ENCODE measurements at places on chromosomes 1 and 21.

- DNase-seq = no peak
These were observed at the start of gene MAB21L3 for GRCh38 chr1:116110567-116111523. MAB21L3 (plus strand) TSS chr1:116111399; CDS start chr1:116112616, 1,217 bp downstream.

DNA sequence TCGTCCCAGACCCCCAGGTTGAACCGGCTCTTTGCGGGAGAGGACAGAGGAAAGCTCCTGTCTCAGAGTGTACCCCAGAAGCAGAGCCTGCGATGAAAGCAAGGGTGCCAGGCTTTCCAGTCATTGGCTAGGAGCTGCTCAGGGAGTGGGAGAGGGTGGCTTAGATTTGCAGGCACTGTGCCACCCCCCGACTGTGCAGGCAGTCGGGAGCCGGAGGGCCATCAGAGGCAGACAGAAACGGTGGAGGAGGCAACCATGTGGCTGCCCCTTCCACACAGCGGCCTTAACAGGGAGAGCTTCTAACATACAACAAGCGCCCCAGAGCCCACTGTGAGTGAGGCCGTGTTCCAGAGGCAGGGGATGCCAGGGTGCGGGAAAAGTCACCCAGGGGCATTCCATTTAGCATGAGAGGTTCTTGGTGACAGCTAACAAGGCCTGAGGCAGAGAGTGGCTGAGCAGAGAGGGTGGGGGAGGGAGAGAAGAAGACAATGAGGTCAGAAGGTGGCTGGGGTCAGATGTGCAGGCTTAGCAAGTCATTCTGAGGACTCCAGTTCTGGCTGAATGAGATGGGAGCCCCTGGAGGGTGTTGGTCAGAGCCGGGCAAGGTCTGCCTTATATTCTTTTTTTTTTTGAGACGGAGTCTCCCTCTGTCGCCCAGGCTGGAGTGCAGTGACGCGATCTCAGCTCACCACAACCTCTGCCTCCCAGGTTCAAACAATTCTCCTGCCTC lies 9.5 kb upstream of the C1orf167 start:
- no peak for DNase-seq

DNA sequence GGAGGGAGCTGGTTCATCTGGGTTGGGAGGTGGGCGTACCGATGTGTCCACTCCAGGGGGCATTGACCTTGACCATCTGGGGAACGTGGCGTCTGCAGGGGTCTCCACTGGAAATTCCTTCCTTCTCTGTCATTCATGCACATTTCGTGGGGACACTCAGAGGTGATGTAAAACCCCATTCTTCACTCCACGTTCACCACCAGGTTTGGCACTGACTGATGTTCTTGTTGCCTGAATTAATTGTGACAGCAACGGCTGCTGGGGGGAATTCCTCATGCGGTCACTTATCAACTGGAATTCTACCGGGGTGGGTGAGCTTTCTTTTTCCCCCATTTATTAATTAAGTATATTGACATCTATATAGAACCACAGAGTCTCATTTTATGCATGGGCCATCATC lies 18.1 kb upstream of the POFUT2 start:
- no peak for DNase-seq

- DNase-seq = no peak
These were observed 16.6 kb upstream of the RNF223 start for GRCh38 chr1:1090424-1091343.

DNA sequence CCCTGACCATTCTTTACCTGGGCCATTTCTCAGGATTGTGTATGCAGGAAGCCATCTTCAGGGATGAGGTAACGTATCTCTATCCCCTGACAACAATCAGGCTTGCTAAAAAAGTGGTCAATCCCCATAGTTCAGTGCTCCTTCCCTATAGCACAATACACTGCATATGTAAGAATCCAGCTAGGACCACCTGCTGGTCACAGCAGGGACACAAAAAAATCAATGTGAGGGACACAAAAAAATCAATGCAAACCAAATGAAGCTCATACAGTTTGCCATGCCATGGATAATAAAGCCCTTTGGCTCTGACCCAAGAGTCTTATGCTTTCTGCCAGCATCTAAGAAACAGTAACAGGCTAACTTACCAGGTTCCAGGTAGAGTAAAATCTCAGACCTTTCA lies 16.3 kb downstream of the ACBD6 start:
- no peak for DNase-seq

DNA sequence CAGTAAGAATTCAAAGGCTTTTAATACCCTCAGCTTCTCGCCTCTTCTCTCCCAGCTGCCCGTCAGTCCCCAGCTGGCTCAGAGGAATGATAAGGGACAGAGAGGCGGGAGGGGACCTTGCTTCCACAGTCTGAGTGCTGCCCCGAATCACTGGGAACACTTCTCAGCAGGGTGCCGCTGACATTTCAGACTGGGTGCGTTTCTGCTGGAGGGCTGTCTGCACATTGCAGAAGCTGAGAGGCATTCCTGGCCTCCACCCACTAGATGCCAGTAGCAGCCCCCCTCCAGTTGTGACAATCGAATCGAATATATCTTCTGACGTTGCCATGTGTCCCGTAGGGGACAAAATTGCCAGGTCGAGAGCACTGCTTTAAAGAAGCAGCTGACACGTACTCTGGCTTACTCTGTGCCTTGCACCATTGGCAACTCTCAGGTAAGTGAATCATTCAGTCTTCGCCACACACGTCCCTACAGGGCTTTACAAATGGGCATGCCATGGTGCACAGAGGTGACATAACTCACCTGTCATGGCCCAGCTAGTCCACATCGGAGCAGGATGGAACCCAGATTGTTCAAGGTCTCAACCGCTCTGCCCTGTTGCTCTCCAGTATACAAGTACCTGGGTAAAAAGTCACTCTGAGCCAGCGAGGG lies 23.9 kb downstream of the CTNNBIP1 start:
- DNase-seq = no peak

GRCh38 chr1:239155466-239156091 lies 230.8 kb upstream of the CHRM3 start:
- no peak for DNase-seq

GRCh38 chr1:58469016-58469415 lies 77.5 kb downstream of the OMA1 start:
- DNase-seq = no peak

DNA sequence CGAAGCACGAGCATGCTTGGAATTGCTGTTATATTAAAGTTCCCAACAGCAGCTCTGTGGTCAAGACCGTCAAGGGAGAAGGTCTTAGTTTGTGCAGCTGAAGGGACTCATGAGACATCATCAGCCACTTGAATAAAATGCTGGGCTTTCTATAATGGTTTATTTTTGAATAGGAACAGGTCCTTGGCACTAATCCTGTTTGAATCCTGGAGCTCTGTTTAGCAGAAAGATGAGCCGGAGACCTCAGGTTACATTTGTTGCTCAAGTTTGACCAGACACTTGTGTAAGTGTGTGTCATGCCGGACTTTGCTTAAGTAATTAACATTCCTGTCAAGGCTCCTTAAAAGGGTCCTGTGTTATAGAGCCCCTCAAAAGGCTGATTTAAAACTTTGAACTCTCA lies 186.5 kb downstream of the ROR1 start:
- DNase-seq = no peak

DNA sequence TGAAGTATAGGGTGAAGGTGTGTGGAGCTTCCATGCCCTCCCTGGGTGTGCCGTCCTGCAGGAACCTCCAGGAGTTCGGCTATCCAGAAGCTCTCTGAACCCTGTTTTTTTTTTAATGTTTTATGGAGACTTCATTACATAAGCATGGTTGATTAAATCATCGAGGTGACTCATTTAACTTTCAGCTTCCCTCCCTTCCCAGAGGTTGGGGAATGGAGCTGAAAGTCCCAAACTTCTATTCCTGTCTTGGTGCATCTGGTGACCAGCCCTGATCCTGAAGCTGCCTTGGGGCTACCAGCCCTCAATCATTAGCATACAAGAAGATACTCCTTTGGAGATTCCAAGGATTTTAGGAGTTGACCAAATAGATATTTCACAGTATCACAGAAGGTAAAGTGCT lies 9.5 kb downstream of the RRP15 start:
- no peak for DNase-seq

DNA sequence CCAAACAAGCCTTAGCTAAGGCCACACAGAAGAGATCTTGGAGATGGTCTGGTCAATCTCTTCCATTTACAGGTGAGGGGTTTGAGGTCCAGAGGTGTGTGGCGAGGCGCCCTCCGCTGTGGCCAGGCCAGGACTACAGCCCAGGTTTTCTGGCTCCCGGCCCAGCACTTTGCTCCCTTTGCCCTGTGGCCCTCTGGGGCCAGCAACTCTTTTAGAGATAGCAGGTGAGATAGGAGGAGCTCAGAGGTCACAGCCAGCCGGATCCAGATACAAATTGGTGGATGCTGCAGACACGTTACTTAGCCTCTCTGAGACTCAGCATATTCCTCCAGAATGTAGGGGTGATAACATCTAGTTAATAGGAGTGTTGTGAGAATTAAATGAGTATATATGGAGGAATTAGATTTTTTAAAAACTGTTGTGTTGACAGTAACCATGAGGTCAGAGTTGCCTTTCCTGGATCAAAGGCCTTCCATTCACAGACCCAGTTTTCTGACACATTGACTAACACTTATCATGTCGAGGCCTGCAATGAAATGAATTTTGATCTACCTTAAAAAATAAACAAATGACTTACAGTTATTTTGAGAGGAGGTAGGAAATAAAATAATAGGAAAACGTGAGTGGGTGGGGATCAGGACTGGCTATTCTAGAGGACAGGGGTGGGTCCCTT lies 16.6 kb downstream of the TEX35 start:
- no peak for DNase-seq

- no peak for DNase-seq
These were observed 592.5 kb downstream of the PTPRU start for GRCh38 chr1:29828526-29829447.

- DNase-seq = no peak
These were observed 15.1 kb upstream of the CDC42BPA start for GRCh38 chr1:227333423-227333822.

DNA sequence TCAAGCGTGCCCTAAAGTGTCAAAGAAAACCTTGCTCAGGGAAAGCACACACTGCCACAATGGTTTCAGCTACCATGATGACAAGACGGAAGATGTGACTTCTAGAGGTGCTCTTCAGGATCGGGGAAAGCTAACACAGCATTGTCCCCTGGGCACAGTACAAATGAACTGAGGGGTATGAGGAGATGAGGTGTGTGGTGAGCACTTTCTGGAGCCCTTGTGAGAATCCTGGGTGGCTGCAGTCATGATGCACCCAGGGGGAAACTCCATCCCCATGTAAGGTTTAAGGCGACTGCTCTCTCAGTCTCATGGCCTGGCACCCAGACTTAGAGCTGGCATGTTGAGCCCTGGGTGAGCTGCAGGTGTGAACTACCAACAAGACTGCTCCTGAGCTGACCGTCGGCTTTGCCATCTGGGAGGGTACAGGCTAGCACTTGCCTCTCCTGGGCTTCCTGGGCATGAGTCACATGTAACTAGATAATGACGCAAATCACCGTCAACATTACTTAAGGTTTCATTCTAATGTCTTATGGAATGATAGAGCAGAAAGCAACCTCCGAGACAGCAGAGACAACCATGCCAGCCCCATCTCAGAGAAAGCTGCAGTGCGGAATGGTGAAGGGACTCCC lies 144.6 kb downstream of the CLIC6 start:
- DNase-seq = no peak

GRCh38 chr1:154851392-154852177 lies 18.5 kb downstream of the KCNN3 start:
- no peak for DNase-seq

DNA sequence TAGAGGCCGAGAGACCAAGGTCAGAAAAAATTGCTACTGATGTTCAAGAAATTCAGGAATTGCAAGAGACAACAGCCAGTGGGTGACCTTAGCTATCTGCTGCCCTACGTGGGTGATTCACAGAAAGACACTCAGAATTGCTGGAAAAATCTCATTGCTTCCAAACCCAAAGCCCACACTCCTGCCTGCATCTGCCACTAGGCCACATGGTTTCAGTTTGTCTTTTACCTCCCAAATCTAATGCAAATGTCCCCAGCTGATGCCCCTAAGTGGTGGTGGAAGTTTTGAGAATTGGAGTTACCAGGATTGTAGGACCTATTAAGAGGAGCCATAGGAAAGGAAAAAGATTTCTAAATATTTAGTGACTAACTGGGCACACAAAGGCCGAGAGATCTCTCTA lies 341.5 kb upstream of the CHRM3 start:
- no peak for DNase-seq

DNA sequence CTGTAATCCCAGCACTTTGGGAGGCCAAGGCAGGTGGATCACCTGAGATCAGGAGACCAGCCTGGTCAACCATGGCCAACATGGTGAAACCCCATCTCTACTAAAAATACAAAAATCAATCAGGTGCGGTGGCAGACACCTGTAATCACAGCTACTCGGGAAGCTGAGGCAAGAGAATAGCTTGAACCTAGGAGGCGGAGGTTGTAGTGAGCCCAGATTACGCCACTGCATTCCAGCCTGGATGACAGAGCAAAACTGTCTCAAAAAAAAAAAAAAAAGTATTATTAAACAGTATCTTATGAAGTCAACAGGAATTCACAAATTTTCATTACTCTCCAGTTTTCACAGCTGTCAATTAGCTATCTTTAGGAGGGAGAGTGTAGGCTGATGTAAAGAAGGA lies 3.8 kb downstream of the ACBD6 start:
- DNase-seq = no peak

- DNase-seq = no peak
These were observed 310.0 kb upstream of the C1orf174 start for GRCh38 chr1:4210043-4210442.

DNA sequence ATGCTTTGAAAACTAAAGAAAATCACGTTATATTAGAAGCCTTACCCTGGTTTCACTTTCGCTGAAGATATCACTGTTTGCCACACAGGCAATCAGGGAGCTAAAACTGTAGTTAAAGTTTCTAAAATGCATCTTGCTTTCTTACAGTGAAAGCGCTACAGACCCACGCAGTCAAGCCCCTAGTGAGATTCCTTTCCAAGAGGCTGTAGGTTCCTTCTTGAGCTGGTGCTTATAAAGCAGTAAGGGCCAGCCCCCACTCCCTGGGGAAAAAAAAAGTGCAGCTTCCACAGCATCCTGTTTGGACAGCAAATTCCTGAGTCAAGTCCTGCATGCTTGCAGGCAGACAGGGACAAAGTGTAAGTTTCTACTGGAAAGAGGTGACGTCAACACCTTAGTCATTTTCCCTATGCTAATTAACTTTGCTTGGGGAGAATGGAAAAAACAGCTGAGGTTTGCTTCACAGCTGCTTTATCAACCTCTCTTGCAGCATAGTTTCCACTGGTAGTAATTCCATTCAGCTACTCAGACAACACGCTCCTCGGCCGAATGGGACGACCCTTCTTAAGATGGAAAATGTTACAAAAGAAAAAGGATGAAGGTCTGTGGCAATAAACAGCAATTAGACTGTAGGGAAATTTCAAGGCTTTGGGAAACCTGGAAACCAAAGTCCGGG lies 14.7 kb upstream of the KCNE1 start:
- DNase-seq = peak; percentile 29

GRCh38 chr21:18368205-18368604 lies 35.4 kb downstream of the TMPRSS15 start:
- DNase-seq = no peak

GRCh38 chr1:61051443-61051718 lies 31.0 kb upstream of the NFIA start:
- DNase-seq = no peak

All from stimulated activated CD4-positive, alpha-beta T cell treated with anti-CD3 and anti-CD28 coated beads, Interleukin-1b, Interleukin-23, amount 100 ng/mL, for 24 hours (primary cell).